ENCODE measurements at places on chromosomes 13 and 19. TPM values are rescaled to one million over a fixed set of nuclear protein-coding genes. Genes with fewer than 3 reads are reported as not detected.

Gene MATK
- total RNA-seq: not detected

Gene ZNF69
- 10.3 TPM for total RNA-seq

Gene CDX2
- total RNA-seq: not detected

- DNase-seq: peak; percentile 69
Measured at GRCh38 chr19:2627319-2627829, 75.1 kb downstream of the GNG7 start.

GRCh38 chr13:30088312-30088855, 219.0 kb downstream of the KATNAL1 start:
- DNase-seq: no peak

GRCh38 chr13:78147905-78148304, 229.3 kb upstream of the EDNRB start:
- no peak for DNase-seq

DNA sequence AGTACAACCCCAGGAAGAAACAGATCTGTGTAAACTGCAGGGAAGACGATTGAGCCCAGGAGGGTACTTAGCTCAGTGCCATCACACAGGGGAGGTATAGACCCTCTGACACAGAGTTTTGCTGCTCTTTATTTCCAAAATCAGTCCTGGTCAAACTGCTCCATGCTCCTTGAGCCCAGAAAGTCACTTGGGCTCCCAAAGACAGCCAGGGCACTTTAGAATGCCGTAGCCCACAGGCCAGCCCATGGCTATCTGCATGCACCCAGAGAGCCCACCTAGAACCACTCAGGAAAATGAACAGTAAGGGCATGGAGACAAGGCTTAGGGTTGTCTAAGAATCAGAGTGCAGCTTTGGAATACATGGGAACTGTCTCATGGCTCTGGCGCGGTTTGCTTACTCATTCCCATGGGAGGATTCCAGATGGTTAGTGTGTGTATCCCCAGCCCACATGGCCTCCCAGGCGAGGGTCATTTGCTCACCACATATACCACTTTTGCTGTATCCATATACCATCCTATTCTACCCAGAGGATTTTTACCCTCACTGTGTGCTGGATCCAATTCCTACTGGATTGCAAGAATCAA, 14.7 kb upstream of the PDCD5 start:
- no peak for DNase-seq

Measured in Calu3 (cell line).